ENCODE measurements at places on chromosomes 7 and 10. TPM values are rescaled to one million over a fixed set of nuclear protein-coding genes. Genes with fewer than 3 reads are reported as not detected.

Gene EVX1
- 0.12 TPM for total RNA-seq

Gene TUBAL3
- total RNA-seq, result 1.6 TPM

Gene TMEM273
- not detected for total RNA-seq

Gene NYAP1
- 1.2 TPM for total RNA-seq

Gene SORCS1
- 0.20 TPM for total RNA-seq

Gene ACTL6B
- total RNA-seq, result not detected

All from NCI-H460 (cell line).